A549 treated with CpdA at 1 μM for 4 hours (cell line): ENCODE measurements at places on chromosomes 4 and X. TPM values are rescaled to one million over a fixed set of nuclear protein-coding genes. Genes with fewer than 3 reads are reported as not detected.

Gene MAGEC1
- 0.01 to 0.10 TPM (median 0.05 TPM) in 4 of 5 replicates, not detected in the other for total RNA-seq

Gene FREM3
- not detected in 5 replicates for total RNA-seq

Gene SAGE1
- 0.02 to 0.07 TPM (median 0.05 TPM) in 3 of 5 replicates, not detected in the others for total RNA-seq

Gene MGARP
- 0.45 to 1.1 TPM (median 0.83 TPM) in 5 replicates for total RNA-seq

Gene ZCCHC18
- total RNA-seq: 0.13 to 0.31 TPM (median 0.21 TPM) in 4 of 5 replicates, not detected in the other

Gene TMPRSS11F
- total RNA-seq: not detected in 5 replicates

Gene PI4K2B
- 5.6 to 9.1 TPM (median 6.7 TPM) in 5 replicates for total RNA-seq
